ENCODE measurements at places on chromosomes 3 and 15. TPM values are rescaled to one million over a fixed set of nuclear protein-coding genes. Genes with fewer than 3 reads are reported as not detected.

Gene ARNT2
- total RNA-seq = 12.7 TPM

Gene CLRN1
- not detected for total RNA-seq

Gene GP5
- 0.10 TPM for total RNA-seq

Gene DLL4
- 13.9 TPM for total RNA-seq

Gene PP2D1
- total RNA-seq = not detected

Gene IL5RA
- total RNA-seq = 0.46 TPM

Gene TMPRSS7
- total RNA-seq = 0.39 TPM

Gene BLM
- 2.1 TPM for total RNA-seq

Gene GHSR
- not detected for total RNA-seq

Gene CTXN2
- not detected for total RNA-seq

Gene MED12L
- total RNA-seq = not detected

Gene DPPA2
- total RNA-seq = not detected

Gene CEMIP
- 3.3 TPM for total RNA-seq

Gene TSEN2
- 19.2 TPM for total RNA-seq

Gene SH3GL3
- not detected for total RNA-seq

Gene ADAMTS17
- total RNA-seq = 7.2 TPM

Gene ATP10A
- total RNA-seq = 40.3 TPM

Gene CDCP1
- 9.9 TPM for total RNA-seq

Gene COL6A5
- total RNA-seq = 4.6 TPM

Gene DNAH12
- 22.0 TPM for total RNA-seq

Gene UROC1
- not detected for total RNA-seq

Gene RTP3
- total RNA-seq = not detected

Gene LRRN1
- total RNA-seq = 1.8 TPM

Gene SMCO1
- not detected for total RNA-seq

Gene C3orf38
- total RNA-seq = 19.6 TPM

Gene VWA5B2
- 0.30 TPM for total RNA-seq

Gene SORD
- 11.5 TPM for total RNA-seq

Gene LDHAL6B
- not detected for total RNA-seq

Gene ISLR
- 12.1 TPM for total RNA-seq

Gene ARPIN
- 29.3 TPM for total RNA-seq

Gene PEAK1
- total RNA-seq = 142 TPM

Gene FSD2
- total RNA-seq = not detected

Gene MORC1
- not detected for total RNA-seq

Gene STAC
- 31.2 TPM for total RNA-seq

Gene GATA2
- total RNA-seq = 17.8 TPM

Gene GNAI2
- total RNA-seq = 322 TPM

Gene RTP4
- total RNA-seq = 0.89 TPM

Gene CPNE4
- 0.47 TPM for total RNA-seq

Gene LXN
- total RNA-seq = 17.6 TPM

Gene PLS1
- 15.4 TPM for total RNA-seq

Gene NEK10
- total RNA-seq = 14.0 TPM

Gene PTX3
- 3.0 TPM for total RNA-seq

Gene GMPS
- total RNA-seq = 9.4 TPM

Gene GBE1
- total RNA-seq = 19.9 TPM

Gene ATXN7
- 29.5 TPM for total RNA-seq

Gene PLEKHO2
- 82.9 TPM for total RNA-seq

Gene AADACL2
- not detected for total RNA-seq

Gene DCLK3
- total RNA-seq = 0.40 TPM

Gene SLC24A5
- total RNA-seq = not detected

Gene PIAS1
- total RNA-seq = 44.7 TPM

Gene P2RY13
- total RNA-seq = 2.3 TPM

Gene KBTBD13
- total RNA-seq = not detected

Gene GPR156
- not detected for total RNA-seq

Gene EPB42
- not detected for total RNA-seq

Gene NIPA2
- 55.9 TPM for total RNA-seq

Gene CLEC3B
- total RNA-seq = 142 TPM

Gene TCAIM
- total RNA-seq = 27.0 TPM

Gene DUOX2
- total RNA-seq = 4.7 TPM

Gene BUB1B
- 2.7 TPM for total RNA-seq

Gene KCNMB2
- total RNA-seq = 0.51 TPM

All from upper lobe of left lung (tissue), 6 donors.